ENCODE measurements at places on chromosomes 12 and 14.

GRCh38 chr12:124667506-124668326 is 100.3 kb upstream of the NCOR2 start:
- no peak for DNase-seq

DNA sequence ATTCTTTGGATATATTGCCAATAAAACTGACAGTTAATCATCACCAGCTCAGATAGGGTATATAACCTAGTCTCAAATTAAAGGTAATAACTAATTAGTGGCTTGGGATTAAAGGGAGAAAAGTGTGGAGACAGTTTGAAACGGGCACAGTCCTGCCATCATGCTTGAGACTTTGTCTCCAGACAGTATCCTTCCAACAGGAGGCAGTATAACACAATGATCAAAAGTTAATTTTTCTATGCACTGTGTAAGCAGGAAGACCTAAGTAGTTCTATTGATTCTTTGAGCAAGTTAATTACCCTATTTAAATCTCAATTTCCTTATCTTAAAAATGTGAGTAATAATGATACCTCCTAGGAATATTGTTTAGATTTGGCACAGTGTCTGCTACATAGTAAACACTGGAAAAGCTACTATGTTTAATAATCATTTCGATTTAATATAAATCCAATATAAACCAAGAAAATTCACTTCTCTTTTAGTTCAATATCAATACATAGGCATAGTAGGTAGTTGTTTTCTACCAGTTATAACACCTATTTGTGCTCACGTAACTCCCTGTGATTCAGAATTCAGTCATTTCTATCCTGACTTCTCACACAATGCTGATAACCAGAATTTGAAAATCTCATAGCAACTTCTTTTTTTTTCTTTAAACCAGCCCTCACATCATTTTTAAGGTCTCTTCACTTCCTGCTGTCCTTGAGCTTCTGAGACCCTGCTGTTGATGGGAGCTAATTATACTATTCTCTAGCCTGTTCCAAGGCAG is 53.7 kb downstream of the GALNT4 start:
- DNase-seq, result no peak

- DNase-seq, result no peak
Observed at GRCh38 chr12:95637471-95638155, 86.3 kb upstream of the USP44 start.

DNA sequence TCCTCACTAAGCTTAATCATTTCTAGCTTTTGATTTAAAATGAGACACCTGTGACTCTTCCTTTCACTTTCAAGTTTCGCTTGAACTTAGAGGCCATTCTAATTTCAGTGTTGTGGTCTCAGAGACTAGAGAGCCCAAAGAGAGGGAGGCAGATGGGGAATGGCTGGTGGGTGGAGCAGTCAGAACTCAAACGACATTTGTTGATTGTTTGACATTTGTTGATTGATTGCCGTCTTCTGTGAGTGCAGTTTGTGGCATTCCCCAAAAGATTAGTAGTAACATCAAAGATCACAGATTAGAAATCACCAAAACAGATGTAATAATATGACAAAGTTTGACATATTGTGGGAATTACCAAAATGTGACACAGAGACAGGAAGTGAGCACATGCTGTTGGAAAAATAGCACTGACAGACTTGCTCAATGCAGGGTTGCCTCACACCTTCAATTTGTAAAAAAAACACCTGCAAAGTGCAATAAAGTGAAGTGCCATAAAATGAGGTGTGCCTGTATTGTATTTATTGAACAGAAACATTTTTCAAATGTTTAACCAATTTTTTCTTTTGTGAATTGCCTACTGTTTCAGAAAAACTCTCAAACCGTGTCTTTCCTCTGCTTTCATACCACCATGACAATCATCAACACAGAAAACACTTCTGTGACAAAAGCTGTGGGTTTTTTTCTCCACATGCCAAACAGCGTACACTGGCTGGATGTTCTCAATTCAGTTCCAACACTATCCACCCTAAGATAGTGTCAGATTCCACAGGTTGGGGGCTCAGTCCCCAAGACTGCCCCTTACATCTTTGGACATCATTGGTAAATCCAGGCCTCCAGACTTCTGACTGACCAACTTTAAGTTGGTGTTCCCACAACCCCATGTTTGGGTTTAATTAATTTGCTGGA is 376.3 kb upstream of the RGS6 start:
- peak; percentile 42 for DNase-seq

GRCh38 chr14:47715330-47715729 is 39.9 kb upstream of the MDGA2 start:
- DNase-seq, result no peak

DNA sequence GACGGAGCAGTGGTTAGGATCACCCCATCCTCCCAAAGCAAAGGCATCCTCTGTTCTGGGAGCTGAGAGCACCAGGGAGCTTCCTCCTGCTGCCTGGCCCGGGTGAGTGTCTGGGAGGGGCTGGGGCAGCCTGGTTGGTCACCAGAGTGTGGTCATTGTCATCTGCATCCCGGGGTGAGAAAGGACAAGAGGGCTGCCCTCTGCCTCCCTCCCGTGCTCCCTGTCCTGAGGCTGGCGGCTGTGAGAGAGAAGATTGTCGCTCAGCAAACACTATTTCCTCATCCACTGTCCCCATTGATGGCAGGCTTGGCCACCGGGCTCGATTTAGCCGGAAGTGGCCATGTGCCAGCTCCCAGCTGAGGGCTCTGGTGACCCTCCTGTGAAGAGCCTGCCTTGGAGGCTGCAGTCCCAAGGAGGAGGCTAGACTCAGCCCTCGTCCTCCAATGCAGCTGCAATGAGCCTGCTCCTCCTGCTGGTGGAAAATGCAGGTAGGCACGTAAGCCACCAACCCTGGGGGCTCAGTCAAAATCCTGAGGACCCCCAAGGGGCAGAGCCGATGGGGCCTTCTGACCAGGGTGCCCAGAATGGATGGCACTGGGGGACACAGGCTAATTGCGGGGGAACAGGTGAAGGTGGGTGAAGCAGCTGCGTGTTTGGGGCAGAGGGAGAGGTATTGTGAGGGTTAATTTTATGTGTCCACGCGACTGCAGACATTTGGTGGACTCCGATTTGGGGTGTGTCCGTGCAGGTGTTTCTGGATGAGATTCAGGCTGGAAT is 155.7 kb downstream of the KIF26A start:
- no peak for DNase-seq

DNA sequence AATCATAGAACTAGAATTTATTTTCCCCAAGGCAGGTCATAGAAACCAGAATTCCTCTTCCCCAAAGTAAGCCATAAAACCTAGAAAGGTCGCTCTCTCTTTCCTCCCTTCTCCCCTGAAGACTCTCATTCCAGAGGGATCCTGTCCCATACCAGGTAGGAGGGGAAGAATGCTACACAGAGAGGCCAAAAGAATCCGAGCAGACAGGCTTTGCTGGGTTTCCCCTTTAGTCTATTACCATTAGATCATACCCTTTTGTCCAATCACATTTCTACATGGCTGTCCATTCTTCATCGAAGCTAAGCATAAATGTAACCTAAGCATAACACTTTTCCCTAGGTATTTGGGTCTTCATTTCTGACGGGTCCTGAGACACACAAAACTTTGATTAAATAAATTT is 204.5 kb downstream of the SPTSSA start:
- DNase-seq, result no peak

GRCh38 chr12:132743831-132744230 is 17.8 kb downstream of the ANKLE2 start:
- no peak for DNase-seq

- DNase-seq, result no peak
Observed at GRCh38 chr12:123721245-123721644, 9.1 kb downstream of the ATP6V0A2 start.

GRCh38 chr14:89160437-89160836 is 256.6 kb downstream of the FOXN3 start:
- no peak for DNase-seq

DNA sequence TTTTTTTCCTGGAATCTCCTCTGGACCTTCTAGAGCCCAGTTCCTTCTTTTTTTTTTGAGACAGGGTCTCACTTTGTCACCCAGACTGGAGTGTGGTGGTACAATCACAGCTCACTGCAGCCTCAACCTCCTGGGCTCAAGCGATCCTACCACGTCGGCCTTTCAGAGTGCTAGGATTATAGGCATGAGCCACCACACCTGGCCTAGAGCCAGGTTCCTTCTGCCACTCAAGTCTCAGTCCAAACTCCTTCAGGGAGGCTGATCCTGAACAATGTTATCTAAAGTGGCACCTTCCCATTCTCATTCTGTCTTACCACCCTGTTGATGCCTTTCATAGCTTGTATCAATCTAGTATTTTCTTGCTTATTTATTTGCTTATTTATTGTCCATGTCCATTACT is 22.3 kb upstream of the ELK3 start:
- DNase-seq, result no peak

- DNase-seq, result no peak
Observed at GRCh38 chr14:23629832-23630396, 6.2 kb upstream of the DHRS2 start.

GRCh38 chr12:103851127-103851526 is 10.1 kb upstream of the NT5DC3 start:
- no peak for DNase-seq

DNA sequence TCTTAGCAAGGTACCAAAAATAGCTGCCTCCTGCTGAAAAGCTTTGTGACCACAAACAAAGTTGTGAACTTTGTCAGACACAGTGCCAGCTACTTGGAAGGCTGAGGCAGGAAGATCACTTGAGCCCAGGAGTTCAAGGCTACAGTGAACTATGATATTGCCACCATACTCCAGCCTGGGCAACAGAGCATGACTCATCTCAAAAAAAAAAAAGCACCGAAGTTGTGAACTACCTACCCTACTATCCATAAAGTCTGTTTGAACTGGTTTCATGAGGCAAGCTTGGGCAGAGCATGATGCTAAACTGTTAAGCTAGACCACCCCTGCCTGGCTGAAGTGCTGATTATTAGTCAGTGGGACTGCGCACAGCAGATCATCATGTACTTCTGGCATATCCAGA is 75.5 kb downstream of the RAD52 start:
- no peak for DNase-seq

GRCh38 chr12:120496413-120497340 is 764 bp downstream of the DYNLL1 start:
- peak; percentile 29 for DNase-seq

DNA sequence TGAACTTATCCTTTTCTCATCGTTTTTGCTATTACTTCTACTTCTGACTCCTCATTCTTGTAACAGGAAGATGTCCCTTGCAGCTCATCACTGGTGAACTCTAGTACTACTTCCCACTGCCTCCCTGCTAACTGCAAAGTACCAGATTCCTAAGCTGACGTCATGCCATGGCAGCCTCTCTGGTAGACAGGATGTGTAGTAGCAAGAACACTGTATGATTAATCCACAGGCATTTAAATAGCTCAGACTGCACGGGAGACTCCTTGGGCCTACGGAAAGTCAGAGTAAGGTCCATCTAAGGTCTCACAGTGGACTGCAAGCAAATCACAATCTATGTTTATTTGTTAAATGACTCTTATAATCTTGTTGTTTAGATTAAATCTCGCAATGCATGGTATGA is 43.5 kb downstream of the DNAI7 start:
- no peak for DNase-seq

DNA sequence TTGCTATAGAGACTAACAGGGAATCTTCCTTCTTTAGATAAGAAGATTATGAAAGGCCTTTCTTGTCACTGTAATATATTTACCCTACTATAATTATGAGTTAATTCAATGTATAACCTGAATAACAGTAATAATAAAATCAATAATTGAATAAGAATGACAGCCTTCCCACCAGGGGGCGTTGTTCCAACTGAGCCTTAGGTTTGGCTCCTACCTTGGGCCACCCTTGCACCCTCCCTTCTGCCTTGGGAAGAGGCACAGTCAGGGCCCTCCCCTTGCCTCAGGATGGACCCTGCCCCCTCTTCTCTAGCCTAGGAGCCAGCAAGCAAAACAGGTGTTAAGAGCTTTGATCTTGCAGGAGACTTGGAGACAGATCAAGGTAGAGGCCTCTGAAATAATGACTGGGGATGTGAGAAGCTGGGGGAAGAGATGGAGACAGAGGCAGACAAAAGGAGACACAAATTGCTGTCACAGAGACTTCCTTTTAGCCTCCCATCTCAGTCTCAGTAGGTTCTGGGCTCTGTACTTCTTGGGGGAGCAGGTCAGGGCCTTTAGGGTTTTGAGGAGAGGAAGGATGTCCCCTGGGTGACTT is 40.1 kb upstream of the CISTR start:
- DNase-seq, result peak; percentile 4

DNA sequence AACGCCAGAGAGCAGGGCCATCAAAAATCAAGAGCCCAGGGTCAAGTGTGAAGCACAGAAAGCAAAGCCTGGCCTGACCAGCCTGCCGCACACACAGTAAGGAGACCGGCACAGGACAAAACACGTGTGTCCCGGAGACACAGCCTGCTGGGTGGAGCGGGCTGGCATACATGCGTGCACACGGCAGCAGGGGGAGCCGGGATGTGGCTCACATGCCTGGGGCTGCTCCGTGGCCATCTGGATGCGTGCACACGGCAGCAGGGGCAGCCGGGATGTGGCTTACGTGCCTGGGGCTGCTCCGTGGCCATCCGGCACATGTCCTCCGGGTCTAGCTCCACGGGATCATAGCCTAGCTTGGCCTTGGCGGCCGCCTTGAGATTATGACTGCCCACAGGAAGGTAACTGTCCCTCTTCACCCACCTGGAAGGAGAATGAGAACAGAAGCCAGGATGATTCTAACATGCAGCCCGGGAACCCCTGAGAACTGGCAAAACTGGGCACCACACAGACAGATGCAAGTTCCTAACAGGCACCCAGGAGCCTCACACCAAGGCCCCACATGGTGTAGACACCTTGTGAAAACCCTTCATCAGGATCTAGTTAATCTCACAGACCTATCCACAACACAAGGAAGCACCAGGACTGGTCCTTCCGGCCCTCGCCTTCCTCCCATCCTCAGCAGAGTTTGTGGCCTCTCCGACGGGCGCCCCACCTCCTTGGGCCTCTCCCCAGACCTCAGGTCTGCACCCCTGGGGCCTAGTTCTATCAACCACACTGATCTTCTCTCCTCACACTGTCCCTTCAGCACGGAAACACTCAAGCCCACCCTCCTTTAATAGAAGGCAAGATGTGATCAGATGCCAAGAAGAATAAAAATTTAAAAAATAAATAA is 13.6 kb downstream of the POLE start:
- DNase-seq, result no peak

DNA sequence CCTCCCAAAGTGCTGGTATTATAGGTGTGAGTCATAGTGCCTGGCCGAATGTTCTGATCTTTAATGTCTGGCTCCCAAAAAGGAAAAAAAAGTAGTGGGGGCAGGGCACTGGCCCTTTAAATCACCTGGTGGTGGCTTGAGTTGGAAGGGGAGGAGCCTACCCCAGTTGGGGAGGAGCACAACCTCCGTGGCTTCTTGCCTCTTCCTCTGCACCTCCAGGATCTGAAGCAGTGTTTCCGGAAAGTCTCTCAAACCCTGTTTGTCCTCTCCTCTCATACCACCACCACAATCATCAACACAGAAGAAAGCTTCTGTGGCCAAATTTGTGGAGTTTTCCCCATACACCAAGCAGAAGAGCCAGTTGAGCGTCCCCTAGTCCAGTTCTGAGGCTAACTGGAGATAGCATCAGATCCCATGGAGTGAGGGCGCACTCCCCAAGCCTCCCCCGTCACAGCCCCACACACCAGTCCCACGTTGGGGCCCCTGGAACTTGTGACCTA is 24.3 kb upstream of the RCOR1 start:
- DNase-seq, result peak; percentile 23
